ENCODE measurements at places on chromosomes 12 and 14.

- DNase-seq: no peak
Measured at GRCh38 chr14:78075033-78075432, 95.1 kb upstream of the NRXN3 start.

- peak; percentile 73 for DNase-seq
Measured at GRCh38 chr12:132602572-132603239, 7.7 kb downstream of the LRCOL1 start.

- DNase-seq: no peak
Measured at GRCh38 chr12:107605293-107605692, 80.3 kb upstream of the PWP1 start.

GRCh38 chr12:54338698-54339296 lies 13.9 kb downstream of the COPZ1 start:
- no peak for DNase-seq

GRCh38 chr12:42741771-42742510 lies 152.4 kb upstream of the PRICKLE1 start:
- DNase-seq: no peak

DNA sequence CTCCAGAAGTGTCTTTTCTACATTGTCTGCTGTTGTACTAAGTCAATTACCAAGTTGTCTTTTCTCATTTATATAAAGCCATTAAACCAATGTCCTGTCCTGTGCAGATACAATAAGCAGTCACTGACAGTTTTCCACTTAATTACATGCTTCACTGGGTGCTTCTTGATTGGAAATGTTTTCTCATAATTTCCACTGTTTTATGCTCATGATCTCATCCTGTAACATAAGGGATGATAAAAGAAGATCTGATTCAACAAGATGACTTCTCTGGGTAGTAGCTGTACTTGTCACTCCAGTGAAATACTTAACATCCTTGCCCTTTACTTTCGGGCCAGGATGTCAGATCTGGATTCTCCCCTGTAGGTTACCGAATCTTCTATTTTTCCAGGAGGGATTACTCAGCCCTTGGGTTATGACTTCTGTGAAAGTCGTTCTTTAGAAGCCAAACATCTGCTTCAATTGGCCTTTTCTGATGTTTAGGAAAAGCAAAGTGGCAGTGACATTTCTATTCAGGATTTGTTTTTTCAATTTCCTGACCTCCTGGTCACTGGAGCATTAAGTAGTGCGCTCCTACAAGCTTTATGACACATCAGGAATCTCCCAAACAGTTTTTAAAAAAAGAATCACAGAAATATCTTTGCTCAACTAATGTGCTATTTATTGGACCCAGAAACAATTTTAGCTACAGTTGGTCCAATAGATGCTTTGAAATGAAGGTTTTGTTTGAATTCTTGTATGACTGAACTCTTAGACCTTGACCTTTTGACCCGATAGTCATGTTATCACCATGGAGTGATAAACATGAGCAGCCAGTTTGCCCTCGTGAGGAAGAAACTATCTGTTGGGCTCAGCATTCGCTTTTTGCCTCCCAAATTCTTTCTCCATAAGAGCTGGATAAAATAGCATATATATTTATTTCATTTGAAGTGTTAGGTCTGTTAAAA lies 234.5 kb upstream of the SSTR1 start:
- no peak for DNase-seq

- no peak for DNase-seq
Measured at GRCh38 chr14:87411370-87411769, 581.6 kb downstream of the GALC start.

- DNase-seq: no peak
Measured at GRCh38 chr14:61876362-61877034, 114.3 kb downstream of the SNAPC1 start.

DNA sequence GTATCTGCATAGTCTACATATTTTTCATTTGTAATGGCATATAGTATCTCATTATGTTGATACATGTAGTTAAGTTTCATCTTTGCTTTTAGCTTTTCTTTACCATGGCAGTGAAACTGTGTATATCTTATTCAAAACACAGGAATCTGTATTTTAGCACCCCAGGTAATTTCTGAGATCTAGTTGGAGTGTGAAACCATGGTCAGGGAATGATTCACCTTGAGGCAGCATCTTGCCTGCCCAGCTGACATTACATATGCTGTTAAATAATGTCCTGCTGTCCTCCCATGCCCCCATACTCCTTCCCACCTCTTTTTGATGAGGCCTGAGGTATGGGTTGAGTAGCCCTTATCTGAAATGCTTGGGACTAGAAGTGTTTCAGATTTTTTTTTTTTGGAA lies 125.4 kb upstream of the ATF1 start:
- no peak for DNase-seq

- no peak for DNase-seq
Measured at GRCh38 chr12:123080634-123081033, 70.3 kb downstream of the PITPNM2 start.

GRCh38 chr12:111745211-111745610 lies 21.5 kb upstream of the ALDH2 start:
- DNase-seq: peak; percentile 68

GRCh38 chr12:6181583-6182278 lies 18.5 kb upstream of the CD9 start:
- no peak for DNase-seq

DNA sequence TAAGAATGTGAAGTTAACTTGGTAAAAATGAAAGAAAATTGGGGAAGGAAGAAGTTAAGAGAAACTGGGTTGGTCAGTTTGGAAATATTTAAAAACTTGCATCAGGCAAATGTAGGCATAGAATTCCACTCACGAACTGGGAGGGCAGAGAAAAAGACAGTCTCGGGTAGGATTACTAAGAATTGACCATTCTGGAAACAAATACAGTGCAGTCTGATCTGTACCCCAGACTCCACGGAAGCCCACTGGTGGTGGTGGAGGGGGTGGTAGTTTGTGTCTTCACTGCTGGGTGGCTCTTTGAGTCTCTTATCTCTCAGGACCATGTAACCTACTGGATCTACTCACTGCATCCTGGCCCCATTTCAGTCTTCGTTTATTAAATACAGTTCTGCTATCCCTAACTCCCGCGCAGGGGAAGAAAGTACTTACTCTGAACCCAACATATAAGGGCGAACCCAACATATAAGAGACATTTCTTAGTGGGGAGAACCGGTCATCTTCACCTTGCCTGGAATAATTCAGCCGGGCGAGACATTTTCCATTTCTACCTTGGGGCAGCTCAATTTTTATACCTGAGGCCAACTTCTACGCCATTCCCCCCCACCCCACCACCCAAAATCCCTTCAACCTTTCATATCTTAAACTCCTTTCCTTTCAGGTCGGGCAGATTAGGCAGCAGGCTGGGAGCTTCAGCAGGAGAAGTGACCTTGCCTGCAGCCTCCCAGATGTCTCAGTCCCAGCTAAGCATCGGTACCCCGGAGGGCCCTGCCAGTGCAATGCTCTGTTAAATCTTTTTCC lies 1.7 kb downstream of the SLC2A3 start:
- no peak for DNase-seq

- no peak for DNase-seq
Measured at GRCh38 chr14:104358528-104359300, 220.3 kb downstream of the KIF26A start.

GRCh38 chr14:104545151-104545941 lies 34.2 kb upstream of the C14orf180 start:
- DNase-seq: peak; percentile 62

DNA sequence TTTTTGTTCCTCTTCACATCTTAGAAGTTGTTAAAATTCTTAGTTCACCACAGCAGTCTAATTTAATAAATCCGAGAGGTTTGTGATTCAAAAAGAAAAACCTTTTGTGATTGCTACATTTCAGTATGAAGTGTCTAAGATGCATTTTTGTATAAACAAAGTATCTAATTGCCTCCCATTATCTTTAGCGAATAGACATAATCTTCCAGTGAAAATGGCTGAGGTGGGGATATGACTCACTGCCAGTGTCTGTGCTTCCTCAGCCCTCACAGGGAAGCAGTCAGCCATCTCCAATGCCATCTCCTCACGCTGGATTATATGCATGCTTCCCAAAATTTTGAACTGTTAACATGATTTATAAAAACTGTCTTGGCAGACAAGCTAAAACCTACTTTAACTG lies 7.6 kb downstream of the GCH1 start:
- no peak for DNase-seq

GRCh38 chr14:101738703-101739320 lies 22.7 kb upstream of the PPP2R5C start:
- no peak for DNase-seq

DNA sequence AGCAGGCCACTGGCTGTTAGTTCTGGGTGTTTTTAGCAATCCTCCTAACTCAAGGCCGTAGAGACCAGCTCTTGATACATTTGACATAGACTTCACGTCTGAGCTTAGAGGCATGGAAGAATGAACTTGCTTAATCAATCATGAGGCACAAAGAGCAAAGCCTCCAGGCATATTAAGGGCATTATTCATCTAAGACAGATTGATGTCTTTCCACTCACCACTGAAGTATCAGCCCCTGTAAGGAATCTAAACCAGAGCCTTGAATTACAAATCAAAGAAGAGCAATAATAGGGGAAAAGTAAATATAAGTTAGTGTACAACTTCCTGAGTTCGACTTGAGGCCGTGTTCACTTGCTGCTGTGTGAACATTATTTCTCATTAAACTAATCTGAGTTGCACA lies 1470.7 kb downstream of the AACS start:
- no peak for DNase-seq

GRCh38 chr12:86233126-86233525 lies 23.1 kb downstream of the MGAT4C start:
- DNase-seq: no peak

GRCh38 chr12:44874981-44875416 lies 1.1 kb downstream of the NELL2 start:
- no peak for DNase-seq

DNA sequence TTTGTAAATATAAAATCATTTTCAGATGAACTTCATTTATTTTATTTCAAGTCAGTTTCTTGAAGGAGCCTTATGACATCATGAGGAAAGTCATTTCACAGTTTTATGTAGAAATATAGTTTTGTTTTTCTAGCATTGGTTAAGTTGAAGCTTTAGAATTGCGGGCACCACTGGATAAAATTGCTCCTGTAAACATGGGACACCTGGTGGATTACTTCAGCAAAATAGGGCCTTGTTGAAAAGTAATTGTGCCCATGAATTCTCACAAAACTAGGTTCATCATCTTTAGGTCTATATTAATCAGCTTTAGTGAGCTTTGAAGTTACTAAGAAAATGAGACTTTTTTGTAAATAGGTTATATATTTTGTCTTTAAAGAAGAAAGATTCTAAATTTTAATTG lies 25.3 kb downstream of the CNTN1 start:
- DNase-seq: no peak

GRCh38 chr14:57408634-57409033 lies 18.2 kb downstream of the NAA30 start:
- DNase-seq: no peak

DNA sequence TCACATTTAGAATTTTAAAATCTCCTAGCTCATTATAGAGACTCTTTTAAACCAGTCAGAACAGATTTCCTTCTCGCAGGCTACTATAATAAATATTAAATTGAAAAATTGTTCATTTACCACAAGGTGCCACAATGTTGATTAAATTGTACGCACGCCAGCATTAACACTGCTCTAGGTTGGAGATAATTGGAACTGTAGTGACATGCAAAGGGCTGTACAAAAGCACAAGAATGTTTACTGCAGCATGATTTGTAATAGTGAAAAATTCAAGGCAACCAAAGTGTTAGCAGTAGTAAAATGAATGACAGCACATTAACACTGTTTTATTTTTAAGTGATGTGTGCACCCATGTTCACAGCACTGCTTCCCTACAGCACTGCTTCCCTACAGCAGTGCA lies 52.5 kb downstream of the TMEM132D start:
- no peak for DNase-seq

GRCh38 chr14:30803185-30803584 lies 71.2 kb upstream of the COCH start:
- DNase-seq: no peak

DNA sequence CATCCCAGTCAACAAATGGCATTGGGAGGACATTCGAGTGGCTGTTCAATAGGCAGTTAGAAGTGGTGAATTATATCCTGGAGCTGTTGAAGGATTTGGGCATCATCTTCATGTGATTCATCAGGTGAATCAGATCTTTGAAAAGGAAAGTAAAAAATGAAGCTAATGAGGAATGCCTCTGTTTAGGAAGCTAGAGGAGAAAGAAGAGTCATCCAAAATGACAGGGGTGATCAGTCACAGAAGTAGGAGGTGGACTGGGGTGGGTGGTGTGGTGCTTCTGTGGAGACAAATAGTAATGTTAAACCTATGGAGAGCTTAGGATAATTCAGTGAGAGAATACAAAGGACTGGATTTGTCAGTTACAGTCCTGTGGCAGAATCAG lies 32.7 kb downstream of the DIP2B start:
- DNase-seq: no peak

Measured in NCI-H526 (cell line).